ENCODE measurements at places on chromosomes 6 and 20.

DNA sequence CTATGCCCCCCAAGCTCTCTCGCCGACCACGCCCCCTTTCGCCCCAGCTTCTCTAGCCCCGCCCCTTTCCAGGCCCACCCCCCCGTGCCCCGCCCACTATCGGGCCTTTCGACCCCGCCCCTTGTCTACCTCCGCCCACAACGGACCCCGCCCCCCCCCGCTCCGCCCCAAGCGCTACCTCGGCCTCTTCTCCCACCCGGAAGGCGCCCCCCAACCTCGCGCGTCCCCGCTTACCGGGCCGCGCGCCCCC, 200 bp downstream of the ZBTB22 start:
- DNase-seq = no peak

GRCh38 chr6:3195695-3196497, 31.6 kb downstream of the TUBB2B start:
- DNase-seq = peak; percentile 22

DNA sequence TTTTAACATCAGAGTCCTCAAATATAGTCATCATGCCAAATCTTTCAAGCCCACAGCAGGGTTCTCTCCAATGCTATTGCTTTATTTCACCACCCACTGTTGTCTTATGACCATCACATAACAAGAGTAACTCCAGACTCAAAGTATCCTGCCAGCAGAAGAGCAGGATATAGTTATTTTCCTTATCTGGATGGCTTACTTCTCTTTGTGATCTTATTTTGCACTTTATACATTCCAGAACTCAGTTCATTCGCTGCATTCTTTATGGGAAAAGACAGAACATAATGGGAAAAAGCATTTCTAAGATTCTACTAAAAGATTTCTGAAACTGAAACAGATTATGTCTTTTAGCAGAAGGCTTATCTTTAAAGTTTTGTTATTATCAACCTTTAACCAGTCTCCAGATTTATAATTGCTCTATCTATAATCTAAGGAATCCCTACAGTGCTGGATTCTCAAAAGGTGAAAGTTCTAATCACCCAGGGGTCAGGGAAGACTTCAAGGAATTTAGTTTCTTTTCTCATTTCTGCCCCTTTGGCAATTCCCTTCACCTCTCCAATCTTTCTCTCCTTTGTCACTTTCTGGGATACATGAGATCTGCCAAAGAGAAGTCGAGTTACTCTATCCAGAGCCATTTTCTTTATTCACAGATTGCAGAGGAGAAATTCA, 190.4 kb downstream of the TPBG start:
- DNase-seq = no peak

DNA sequence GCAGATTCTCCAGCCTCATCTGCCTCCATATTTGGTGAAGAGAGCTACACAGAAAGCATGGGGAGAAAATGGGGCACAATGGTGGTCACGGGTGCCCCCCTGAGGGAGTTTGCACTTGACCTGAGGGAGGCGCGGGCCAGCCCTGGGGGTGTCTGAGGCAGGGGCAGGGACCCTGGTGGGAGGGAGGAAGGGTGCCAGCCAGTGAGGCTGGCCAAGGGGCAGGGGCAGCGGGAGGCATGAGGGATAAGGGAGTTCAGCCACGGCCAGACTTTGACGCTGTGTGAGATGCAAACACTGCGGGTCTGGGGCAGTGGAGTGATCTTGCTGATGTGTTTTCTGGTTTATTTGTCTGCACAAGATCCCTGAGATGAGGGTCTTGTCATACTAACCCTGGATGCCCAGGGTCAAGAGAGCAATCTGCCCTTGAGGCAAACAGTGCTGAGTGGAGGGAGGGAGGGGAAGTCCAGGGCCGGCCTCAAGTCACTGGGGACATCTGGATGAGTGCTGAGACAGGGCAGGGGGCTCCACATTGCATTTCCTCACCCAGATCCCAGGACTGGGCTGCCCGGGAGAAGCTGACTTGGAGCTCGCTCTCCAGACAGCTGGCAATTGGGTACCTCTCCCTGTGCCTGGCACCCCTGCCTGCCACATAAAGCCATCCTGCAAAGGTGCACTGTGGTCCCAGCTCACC, 8.8 kb upstream of the PCMTD2 start:
- DNase-seq = no peak

DNA sequence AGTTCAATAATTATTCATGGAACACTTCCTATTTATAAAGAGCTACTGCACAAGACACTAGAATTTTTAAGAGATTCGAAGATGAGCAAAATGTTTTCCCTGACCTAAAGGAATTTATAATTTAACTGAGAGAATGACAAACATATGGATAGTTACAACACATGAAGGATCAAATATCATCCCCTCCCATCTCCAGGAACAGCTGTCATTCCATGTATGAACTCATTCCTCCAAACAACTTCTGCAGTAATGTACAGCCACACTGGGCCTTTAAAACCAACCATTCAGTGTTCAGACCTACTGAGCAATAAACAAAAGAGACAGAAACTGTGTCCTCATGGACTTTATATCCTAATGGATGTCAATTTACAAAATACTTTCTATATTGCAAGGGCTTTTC, 87.8 kb downstream of the KIF16B start:
- DNase-seq = no peak

DNA sequence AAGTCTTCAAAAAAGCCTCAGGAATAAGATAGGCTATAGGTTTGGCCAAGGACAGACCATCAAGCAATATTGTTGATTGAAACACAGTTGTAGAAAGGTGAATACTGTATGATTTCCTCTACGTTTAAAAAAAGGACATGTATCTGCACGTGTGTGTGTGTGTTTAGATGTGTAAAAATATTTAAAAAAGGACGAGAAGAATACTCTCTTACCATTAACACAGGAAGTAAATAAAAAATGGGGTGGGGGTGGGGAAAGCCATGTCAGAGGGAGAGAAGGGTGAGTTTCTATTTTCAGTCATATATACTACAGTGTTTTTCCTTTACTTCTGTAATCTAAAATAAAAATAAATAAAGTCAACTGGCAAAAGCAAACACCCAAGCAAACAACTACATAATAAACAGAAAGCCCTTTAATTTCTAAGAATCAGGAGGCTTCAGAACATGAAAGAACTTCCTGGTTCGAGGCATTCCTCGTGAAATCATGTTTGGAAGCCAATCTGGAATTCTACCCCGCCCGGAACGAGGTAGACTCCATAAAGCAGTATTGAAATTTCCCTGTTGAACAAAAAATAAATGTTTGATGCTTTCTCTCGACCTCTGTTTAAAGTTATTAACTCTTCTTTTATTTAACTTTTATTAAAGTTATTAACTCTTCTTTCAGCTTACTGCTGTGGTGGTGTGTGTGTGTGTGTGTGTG, 158.1 kb upstream of the ZNF217 start:
- no peak for DNase-seq

GRCh38 chr20:60984666-60985065, 267.4 kb upstream of the CDH4 start:
- DNase-seq = no peak

DNA sequence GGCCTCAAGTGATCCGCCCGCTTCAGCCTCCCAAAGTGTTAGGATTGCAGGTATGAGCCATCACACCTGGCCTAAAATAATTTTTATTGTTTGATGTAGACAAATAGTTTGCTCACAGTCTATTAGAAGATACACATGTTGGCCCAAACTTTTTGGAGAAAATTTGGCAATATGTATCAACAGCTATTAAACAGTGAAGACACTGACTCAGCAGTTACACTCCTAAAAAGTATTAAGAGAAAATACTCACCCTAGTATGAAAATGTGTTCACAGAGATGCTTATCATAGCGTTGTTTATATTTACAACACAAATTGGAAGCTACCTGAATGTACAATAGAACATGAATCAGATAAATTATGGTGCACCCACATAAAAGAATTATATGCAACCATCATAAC, 173.1 kb downstream of the WDR27 start:
- DNase-seq = no peak

DNA sequence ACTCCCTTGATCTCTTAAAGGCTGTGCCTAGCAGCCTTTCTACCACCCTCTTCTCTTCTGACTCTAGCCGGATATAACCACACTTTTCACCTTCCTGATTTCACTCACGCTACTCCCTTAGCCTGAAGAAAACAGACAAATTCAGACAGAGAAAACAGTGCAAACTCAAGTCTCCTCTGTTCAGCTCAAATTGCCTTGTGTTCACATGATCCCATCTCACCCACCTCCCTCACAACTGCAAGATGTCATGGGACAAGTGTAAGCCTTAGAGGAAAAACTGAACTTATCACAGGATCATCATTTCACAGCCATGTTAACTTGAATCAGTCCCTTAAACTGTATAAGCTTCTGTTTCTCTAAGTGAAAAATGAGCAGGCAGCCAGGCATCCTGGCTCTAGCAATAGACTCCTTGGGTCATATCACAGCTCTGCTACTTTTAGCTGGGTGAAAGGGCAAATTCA, 66.5 kb upstream of the TENT5A start:
- DNase-seq = no peak

- DNase-seq = no peak
Measured at GRCh38 chr6:70080443-70081070, 214.2 kb downstream of the COL19A1 start.

GRCh38 chr6:114718716-114719270, 376.0 kb upstream of the HS3ST5 start:
- DNase-seq = no peak

- DNase-seq = no peak
Measured at GRCh38 chr6:56387621-56388414, 140.4 kb upstream of the COL21A1 start.

- no peak for DNase-seq
Measured at GRCh38 chr6:148317739-148318138, 24.9 kb upstream of the SASH1 start.

DNA sequence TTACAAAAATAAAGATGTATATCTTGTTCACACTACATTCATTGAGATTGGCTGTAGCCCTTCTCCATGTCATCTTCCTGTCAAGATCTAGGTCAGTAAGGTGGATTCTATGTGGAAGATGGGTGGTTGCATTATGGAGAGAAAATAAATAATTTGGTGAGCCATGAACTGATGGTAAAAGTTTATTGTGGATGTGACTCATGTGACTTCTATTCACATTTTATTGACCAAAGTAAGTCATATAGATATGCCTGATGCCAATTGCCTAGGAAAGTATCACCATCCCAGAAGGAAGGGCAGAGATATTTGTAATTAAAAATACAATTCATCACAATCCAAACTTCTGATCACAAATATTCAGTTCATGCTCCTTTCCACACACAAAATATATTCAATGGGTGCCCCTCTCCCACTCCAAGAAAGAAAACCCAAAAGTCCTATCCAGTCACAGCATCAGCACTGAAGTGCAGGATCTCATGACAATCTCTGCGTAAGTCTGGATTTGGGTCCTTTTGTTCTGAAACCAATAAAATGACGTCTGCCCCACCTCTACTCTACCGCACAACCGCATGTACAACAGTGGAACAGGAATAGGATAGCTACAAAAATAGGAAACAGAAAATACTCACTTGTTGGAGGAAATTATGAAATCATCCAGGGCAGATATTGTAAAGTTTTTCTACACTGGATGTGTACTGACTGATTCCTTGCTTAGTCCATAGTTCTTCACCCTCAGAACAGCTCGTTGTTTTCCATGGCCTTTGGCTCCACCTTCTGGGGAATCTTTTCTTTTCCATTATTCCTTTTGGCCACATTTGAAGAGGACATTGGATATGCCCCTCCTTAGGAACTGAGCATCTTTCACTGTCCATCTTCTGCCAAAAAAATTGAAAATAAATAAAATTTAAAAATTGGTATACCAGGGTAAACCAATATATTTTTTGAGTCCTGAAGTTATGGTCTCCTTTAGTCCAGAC, 16.1 kb upstream of the SLC17A3 start:
- DNase-seq = peak; percentile 1

GRCh38 chr6:116476002-116476678, 15.0 kb downstream of the CALHM6 start:
- DNase-seq = no peak

GRCh38 chr6:154579485-154579884, 69.0 kb upstream of the CNKSR3 start:
- no peak for DNase-seq

DNA sequence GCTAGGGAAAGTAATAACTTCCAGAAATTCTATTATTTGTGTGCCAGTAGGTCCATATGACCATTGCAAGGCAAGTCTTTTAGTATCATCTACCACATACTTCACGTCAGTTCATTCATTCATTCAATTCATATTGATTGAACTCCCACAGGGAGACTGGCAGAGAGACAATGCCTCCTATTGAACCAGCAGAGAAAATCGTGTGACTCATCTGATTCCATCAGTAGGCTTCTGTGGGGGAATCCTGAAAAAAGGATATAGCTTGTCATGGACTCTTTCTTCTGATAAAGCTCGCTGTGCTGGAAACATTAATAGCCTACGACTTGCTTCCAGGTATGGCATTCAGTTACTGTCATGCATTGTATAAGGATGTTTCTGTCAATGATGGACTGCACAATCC, 45.3 kb upstream of the CNR1 start:
- no peak for DNase-seq

DNA sequence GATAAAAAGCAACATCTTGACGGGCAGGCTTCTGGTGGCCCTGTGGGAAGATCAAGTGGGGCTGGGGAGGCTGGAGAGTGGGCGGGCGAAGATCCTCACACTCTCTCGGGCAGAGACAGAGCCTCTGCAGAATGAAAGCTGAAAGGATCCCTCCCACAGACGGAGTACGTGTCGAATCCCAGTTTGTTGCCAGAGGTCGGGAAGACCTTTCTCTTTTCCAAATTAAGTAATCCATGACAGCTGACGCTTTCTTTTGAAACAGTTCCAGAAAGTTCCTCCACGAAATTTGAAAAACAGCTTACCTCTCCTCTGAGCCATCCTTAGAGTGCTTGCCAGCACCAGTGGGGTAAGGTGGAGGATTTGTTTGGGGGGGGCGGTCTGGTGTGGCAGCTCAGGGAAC, 155.6 kb upstream of the SMLR1 start:
- no peak for DNase-seq

- no peak for DNase-seq
Measured at GRCh38 chr6:129390900-129391299, 319.1 kb downstream of the ARHGAP18 start.

GRCh38 chr20:53849471-53850059, 220.8 kb downstream of the BCAS1 start:
- no peak for DNase-seq

DNA sequence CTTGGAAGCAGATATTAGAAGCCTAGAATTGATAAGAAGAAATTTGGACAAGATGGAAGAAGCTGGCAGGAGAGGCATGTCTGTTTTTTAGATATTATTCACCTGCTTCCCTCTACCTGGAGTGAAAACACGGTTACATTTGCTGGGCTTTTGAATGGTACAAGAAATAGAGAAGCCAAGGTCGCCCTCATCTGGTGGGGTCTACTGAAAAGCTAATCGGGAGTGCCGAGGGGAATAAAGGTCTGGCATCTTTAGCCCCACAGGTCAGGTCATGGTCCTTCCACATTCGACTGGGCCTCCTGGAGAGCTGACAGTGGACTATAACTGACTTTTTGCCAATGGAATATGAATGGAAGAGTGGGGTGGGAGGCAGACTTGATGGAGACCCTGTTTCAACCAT, 4.6 kb upstream of the C2 start:
- no peak for DNase-seq

DNA sequence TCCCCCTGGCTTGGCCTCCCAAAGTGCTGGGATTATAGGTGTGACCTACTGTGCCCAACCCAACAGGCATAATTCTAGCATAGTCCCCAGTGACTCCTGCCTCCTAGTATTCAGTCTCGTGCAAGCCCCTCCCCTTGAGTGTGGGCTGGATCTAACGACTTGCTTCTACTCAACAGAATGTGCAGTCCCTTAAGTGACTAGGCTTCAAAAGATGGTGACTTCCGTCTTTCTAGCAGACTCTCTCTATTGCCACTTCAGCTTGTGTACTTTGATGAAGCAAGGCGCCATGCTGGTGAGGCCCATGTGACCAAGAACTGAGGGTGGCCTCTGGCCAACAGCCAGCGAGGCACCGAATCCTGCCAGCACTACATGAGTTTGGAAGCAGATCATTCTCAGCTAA, 109.6 kb upstream of the TRAF3IP2 start:
- DNase-seq = peak; percentile 31

All from hypothalamus (tissue), 51 donors.